NCI-H1417 (cell line): ENCODE measurements at places on chromosomes 7 and 10.

GRCh38 chr10:130941886-130942285 is 369.6 kb downstream of the TCERG1L start:
- DNase-seq, result no peak

DNA sequence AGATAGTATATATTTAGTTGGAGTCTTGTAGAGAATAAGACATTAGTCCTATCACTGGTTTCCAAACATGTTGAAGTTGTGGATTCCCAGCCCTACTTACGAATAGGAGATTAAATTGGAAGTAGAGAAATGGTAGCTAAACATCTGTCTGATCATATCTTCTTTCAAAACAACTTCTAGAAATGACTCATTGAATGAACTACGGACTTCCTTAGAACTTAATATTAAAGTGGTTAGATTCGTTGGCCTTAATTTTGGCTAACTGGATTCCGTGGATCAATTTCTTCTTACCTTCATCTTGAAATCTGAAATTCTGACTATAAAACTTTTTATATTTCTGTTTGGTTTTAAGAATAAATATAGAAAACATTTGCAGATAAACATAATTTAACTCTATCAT is 3.4 kb downstream of the PHF14 start:
- DNase-seq, result no peak

DNA sequence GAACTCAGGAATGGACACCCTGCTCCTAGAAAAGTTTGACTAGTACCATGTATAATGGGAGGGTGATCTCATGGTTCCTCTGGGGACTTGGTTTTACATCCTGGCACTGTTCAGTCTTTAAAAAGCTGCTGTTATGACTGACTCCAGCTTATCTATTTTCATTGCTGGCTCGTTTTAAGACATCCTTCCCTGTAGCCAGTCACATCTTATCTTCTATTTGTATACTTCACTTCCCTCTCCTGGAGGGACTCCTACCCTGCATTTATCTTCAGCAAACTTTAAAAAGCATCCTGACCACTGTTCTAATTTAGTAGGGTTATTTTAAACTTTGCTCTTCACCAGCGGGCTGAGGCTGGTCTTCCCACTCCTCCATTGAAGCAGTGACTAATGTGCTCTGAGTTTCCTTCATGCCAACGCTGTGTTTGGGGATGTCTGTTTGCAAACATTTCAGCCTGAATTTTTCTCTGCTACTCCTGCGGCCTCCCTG is 72.9 kb upstream of the ARMC3 start:
- no peak for DNase-seq

DNA sequence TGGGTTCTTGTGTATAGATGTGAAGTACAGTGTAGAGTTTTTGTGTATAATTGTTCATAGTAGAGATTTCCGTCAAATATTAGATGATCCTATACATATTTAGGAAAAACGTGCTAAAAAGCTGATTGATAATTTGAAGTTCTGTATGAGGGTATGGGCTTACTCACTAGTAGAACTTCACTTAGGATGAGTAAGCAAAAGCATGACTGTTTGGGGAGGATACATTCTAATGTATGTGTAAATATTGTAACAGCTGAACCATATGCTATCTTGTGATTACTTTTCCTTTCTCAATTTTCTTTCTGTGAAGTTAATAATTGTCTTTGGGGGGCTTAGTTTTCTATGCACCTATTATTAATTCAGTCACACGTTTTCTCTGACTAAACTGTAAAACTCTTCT is 53.2 kb upstream of the PDK4 start:
- no peak for DNase-seq

DNA sequence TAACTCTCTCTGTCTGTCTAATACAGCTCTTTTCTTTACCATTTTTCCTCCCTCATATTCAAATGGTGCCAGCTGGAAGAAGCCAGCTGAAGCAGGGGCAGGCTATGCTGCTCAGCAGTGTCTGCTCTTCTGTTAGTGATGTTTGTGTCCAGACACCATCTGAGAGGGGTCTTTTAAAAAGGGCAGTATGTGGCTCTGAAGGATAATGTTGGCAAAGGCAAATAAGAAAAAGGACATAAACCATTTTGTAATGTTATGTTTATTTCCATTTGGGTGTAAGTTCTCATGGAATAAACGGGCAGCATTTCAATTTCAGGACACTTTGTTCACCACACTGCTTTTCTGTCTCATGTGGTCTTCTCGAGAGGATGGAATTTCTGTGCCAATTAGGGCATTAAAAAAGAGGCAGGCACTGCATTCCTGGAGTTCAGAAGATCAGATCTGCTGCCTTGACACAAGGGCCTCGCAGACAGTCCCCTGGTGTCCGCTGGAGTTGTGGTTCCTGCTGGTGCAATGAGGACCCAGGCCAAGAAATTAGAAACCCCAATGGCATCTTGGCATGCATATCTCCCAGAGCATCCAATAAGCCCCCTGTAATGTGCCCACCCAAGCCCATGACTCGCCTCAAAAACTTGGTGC is 109.0 kb upstream of the ELMO1 start:
- DNase-seq, result no peak

GRCh38 chr10:108323274-108323798 is 1158.8 kb upstream of the SORCS1 start:
- no peak for DNase-seq

DNA sequence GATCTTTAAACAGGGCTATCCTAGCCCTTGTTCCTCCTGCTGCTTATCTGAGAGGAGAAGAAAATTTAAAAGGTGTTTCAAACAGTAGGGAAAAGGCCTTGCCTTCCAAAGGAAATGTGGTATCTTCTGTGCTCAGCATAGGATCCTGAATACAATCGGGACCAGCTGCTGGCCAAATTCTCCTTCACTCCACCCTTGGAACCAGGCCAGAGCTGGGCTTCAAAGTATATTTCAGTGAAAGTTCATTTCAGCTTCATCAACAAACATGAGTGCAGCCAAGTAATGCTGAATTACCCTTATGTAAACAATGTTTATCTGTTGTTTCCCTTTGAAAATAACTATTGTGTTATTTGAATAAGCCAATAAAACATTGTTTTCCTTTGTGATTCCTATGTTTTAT is 146.5 kb upstream of the MEOX2 start:
- no peak for DNase-seq

DNA sequence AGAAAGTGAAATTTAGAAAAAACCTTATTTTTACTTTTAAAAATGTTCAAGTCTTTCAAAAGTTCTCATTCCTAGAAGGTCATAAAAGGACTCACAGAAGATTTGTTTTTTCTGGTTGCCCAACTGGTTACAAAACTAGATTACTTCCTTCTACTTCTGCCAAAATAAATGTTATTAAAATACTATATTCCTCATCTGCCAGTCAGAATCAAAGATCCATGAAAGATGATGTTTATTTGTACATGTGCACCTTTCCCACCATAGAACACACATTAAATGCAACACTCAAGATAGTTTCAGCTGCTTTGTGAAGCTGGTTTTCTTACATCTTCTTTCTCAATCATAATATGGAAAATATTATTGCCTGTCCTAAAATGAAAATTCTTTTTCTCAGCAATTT is 465.4 kb downstream of the ETV1 start:
- no peak for DNase-seq

GRCh38 chr10:904403-904802 is 27.1 kb downstream of the LARP4B start:
- no peak for DNase-seq

- peak; percentile 49 for DNase-seq
Observed at GRCh38 chr10:80462981-80463741, 9.1 kb downstream of the TSPAN14 start.

DNA sequence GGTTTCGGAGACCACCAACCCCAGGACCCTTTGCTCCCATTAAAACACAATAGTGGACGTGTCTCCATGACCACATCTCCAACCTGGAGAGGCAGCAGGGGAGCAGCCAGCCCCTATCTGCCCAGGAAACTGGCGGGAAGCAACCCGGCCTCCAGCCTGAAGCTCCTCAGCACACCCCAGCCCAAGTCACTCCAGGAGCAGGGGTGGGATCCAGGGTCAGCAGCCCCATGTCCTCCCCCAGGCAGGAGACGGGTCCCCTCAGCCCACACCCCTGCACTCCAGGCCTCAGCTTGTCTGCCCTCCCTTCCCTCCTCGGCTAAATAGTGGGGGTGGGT is 601 bp downstream of the ADAM8 start:
- DNase-seq, result no peak
